ENCODE measurements at places on chromosomes 3 and 15.
A peak's percentile ranks its signal among the peaks of the same experiment; 100 is the strongest.

DNA sequence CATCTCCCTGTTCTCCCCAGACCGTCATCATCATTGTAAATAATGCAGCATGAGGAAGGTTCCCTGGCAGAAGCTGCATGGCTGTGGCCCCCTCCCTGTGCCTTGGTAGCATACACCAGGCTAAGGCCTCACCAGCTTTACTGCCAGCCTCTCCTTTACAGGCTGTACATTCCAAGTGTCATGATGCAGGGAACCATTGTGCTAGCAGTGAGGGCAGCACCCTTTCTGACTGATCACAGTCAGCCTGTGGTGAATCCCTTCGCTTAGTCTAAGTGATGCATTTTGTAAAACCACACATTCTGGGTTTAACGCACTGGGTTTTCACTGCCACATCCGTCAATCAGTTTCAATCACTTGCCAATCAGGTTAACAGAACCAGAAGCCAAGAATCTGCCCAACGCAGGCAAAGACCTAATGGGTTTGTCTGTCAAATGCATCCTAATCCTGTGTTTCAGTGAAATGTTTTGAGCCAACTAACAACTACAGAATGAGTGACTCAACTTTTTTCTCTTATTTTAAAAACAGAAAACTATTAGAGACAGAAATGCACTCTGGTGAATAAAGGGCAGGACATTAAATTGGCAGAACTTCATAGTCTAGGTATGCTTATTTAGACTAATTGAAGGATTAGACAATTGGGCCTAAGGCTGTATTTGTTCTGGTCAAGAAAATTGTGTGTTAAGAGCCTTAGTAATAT lies 225.9 kb upstream of the DPH6 start:
- DNase-seq = no peak

DNA sequence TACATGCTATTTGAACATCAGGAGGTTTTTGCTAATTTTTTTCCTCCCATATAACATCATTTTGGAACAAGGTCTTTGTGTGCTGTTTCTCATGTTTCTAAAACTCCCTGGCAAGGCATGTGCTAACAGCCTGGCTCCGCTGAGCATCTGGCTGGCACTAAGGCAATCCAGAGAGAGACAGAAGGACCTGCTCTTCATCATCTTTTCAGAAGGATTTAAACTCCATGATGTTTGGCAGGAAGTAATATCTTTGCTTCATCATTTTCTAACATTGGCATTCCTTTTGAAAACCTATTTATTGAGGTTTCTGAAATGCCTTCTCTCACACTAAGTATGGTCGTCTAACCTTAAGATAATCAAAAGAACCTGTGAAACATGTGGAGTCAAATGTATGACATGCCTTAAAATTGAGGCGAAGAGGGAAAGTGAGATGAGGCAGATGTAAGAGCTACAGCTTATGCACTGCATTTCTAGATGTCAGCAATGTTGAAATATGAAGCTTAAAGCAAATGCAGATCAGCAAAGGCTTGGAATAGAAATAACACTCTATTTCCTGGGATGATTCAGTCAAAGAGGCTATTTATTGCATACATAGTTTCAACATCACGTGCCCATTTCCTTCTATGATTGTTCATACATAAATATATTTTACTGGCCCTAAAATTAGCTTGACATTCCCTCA lies 592.0 kb downstream of the ZNF385D start:
- DNase-seq = no peak

DNA sequence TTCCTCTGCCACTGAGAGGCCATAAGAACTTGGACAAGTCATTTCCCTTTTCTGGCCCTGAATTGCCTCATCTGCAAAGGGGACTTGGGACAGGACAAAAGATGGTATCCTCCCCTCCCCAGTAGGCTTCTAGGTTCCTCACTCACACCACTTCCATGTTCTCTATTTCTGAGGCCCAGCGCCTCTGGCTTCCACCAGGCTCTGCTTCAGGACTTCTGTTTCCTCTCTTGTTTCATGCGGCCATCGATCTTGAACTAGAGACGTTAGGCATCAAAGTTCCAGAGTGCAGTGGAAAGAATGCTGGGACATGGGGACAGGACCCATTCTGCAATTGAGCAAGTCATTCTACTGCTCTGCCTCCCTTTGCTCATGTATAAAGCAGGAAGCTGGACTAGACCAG lies 1.7 kb downstream of the TM4SF4 start:
- no peak for DNase-seq

GRCh38 chr15:68598171-68599152 lies 19.7 kb downstream of the CORO2B start:
- DNase-seq = no peak

DNA sequence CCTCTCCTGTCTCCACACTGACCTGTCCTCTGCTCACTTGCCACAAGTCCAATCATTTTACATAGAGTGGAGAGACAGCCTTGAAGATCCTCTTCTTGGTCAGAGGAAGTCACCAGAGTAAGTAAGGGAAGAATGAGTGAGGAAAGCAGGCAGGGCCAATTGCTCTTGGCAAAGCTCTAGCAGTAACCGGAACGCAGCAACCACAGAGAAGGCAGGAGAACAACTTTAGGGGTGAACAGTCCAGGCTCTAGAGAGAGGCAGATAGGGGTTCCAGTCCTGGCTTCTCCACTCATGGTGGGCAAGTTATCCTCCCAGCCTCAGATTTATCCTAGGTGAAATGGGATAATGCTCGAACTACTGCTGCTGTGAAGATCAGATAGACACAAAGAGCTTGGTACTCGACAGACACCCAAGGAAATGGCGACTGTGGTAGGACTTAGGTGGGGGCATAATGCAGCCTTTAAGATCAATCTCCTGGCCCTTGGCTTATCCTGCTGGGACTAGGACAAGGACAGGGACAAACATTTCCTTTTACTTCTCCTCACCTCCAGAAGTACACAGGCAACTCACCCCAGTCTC lies 1.2 kb upstream of the ADAMTSL3 start:
- no peak for DNase-seq

DNA sequence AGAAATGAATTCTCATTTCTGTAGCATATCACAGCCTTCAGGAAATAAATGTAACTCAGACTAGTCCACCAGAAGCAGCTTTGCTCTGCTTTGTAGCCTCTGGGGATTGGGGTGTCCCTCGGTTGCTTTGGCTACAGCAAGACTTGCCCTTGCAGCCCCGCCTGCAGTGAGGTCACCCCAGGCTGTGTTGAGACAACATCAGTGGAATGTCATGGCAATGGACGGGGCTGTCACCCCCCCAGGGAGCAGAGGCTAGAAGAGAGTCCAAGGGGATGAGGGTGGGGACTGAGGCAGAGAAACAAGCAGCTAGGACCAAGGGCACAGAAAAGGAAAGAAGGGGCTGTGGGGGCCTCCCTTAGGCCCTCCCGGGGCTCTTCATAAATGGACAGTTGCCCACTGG lies 854 bp downstream of the CLEC3B start:
- DNase-seq = no peak

DNA sequence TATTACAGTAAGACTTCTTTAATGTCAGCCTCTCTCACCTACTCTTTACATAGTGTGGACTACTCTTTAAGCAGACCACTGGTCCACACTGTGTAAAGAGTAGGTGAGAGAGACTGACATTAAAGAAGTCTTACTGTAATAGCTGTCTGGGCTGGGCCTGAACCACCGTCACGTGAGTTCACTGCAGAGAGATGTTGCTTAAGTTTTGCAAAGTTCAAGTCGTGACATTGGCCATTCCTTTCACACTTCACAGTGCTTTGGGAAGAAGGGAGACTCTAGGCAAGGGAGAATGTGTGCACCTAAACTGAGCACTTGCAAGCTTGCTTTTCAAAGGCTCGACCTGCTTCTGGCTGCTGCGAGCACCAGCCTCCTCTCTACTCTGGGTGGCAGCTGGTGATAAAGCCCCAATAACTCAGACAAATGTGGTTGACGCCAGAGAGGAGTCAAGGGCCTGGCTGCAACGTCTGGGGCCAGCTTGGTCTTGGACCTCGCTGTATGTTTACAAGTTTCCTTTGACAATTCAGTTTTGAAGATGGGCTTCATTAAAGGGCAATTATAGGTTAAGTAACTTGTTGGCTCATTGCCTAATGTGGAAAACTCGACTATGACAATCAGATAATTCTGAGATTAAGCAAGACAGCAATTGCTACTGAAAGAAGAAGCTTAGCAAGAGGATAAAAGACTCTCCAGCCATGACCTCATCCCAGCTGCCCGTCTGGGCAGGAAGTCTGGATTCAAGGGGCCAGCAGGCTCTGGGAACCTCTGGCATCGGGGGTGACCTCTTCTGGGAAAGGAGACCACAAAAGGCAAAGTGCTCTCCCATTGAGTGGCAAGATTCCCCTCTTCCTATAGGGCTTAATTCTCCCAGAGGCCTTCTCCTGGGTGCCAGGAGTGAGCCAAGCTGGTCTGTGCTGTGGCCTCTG lies 242.1 kb upstream of the TLE3 start:
- DNase-seq = peak; percentile 45

DNA sequence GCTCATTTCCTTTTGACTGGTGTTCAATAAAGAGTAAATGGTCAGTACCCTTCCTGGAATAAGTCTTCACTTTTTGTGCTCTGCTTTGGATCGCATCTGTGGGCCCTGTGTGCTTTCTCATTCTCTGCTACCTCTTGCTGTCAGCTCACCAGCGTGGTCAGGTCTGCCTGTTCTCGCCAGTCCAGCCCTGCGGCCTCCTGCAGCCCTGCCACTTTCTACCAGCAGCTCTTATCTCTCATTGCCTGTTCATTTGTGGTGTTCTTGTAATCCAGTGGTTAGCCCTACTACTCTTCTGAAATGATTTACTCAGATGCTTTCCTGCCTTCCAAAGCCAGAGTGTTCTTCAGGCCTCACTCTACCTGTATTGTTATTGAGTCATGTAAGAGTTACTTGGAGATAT lies 54.8 kb downstream of the CHCHD6 start:
- no peak for DNase-seq

- DNase-seq = no peak
Measured at GRCh38 chr3:643376-643775, 446.8 kb downstream of the CHL1 start.

DNA sequence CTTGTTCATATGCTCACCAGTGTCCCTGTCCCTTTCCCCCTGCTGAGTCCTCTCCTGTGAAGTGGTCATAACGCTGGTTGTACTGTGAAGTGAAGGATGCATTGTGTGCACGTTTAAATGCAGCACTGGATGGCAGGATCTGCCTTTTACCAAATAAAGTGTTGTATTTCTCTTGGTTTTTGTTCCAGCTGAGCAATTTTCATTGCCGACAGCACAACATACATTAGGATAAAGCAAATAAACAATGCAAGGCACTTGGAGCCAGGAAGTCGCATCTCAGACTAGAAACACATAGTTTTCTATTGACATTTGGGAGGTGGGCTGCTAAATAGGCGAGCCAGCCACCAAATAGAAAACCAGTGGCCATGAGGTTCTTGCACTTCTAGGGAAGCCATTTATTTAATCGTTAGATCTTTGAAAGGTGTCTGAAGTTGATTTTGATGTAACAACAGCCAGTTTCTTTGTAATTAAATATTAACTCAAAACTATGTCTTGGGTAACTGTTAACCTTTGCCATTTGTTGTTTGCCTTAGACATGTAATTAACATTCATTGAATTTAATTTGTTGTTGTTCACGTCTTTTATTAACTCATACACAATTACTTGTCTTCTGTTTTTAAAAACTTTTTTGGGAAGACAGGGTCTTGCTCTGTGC lies 185.3 kb downstream of the FNDC3B start:
- DNase-seq = peak; percentile 61

- DNase-seq = no peak
Measured at GRCh38 chr3:82145742-82146141, 384.3 kb upstream of the GBE1 start.

GRCh38 chr15:60660290-60661051 lies 181.5 kb upstream of the ICE2 start:
- no peak for DNase-seq

- DNase-seq = no peak
Measured at GRCh38 chr3:109944836-109945235, 607.5 kb upstream of the DPPA4 start.

- peak; percentile 40 for DNase-seq
Measured at GRCh38 chr15:88255484-88256278, 858 bp downstream of the NTRK3 start.

DNA sequence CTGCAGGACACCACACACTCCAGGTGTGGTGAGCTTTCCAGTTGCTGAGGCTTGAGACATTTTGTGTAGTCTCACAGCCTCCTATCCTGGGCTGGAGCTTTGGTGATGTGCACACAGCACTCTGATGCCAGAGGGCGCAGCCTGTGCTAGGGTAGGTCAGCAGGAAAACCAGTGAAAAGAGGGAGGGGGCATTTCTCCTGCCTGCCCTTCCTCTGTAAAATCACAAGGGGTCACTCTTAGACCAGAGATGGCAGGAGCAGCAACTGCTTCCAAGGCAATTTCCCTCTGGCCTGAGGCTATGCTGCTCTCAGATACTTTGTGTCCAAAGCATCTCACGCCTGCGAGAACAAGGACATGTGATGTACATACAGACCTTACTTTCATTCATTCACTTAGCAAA lies 16.5 kb upstream of the MUSTN1 start:
- no peak for DNase-seq

Measured in NCI-H774 (cell line).